ENCODE measurements at places on chromosomes 7 and 10.

- DNase-seq, result no peak
Measured at GRCh38 chr10:31723106-31723750, 205.4 kb downstream of the ARHGAP12 start.

DNA sequence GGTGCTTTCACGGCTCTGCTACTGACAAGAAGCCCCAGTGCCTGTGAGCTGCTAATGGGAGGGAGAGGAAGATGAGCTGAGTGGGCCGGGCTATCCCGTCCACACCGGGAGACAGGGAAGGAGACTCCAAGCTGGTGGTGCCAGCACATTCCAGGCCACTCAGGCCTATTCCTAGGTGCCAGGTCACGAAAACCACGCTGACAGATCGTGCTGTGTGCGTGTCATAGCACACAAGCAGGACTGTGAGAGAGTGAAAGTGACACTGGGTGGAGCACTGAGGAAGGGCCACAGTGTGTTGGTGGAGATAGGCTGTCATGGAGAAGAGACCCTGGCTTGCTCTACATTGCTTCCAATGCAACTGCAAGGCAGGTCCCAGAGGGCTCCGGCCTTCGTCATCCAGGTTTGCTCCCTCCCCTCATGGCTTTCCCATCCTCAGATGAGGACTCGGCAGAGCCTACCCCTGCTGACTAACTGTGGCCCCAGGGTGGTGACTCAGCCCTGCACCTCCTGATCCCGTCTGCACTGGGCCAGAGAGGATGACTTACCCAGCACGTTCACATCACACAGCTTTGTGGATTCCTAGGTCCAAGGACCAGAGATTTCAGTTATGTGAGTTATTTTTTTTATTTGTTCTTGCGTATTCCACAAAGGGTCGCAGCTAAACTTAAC is 167.3 kb downstream of the EGFR start:
- no peak for DNase-seq

GRCh38 chr7:74008687-74009086 is 19.3 kb upstream of the ELN start:
- no peak for DNase-seq

DNA sequence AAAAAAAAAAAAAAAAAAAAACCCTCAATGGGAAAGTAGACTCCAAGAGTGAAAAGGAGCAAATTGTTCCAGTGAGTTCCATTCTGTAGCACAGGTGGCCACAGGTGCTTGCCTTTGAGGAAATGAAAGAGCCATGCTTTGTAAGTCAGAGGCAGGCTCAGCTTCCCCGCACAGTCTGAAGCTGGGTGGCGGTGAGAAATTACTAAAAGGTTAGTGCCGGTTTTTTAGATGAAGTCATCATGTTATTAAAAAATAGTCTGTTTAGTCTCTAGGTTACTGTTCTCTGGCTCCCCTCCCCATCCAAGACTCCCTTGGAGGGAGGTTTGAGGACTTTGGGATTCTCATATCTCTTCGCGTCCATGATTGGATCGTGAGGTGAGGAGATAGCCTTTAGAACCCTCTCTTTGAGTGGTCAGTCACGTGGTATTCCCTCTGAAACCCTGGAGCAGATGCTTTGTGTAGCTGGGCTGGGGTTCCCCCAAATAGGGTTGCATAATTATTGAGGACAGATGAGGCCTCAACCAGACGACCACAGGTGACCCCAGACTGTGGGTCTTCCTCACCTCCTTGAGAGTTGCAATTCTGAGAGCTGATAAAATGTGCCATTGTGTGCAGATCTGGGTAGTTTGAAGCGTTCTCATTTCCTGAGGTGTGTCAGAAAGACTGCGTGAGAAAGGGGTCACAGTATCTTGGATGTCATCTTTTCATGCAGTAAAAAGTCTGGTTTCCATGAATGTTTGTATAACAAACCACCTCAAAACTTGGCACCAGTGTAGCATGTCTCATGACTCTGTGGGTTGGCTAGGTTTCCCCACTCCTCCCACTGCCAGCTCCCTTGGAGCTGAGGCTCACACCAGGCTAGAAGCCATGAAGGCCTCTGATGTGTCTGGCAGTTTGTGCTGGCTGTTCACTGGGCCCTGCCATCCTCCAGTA is 27.1 kb downstream of the OGDH start:
- peak; percentile 48 for DNase-seq

- DNase-seq, result no peak
Measured at GRCh38 chr10:120555842-120556532, 99.0 kb downstream of the PLPP4 start.

DNA sequence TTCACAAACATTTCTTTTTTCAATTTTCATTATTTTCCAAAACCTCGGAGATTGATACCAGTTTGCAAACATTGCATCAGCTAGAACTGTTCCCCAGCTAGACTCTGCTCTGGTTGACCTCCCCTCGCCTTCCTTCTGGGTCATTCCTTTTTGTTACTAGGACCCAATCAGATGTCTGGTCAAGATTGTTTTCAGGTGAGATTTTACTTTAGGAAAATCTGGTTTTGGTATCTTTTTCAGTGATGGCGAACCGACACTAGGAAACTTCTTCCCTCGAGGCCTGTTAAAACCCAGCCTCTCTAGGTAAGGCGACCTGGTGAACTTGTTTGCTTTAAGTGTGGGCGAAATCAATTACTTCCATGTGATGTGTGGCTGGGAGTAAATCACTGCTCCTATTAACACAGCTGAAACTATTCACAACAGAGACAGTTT is 8.4 kb downstream of the PROSER2 start:
- no peak for DNase-seq

DNA sequence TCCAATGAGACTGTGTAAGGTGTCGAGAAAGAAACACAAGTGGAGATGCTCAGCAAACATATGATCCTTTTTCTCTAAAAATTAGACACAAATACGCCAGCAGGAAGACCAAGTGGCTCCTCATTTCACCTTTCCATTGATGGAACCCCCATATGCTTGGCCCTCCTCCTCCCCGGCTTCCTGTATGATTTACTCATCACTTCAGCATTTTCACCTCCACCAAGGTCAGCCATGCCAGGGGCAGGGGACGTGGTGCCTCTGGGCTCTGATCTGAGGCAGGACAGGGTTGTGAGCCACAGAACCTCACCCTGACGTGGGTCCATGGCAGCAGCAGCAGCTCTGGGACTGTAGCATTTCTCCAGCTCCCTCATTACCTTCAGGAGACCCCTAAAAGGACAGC is 116.8 kb upstream of the PFKP start:
- no peak for DNase-seq

DNA sequence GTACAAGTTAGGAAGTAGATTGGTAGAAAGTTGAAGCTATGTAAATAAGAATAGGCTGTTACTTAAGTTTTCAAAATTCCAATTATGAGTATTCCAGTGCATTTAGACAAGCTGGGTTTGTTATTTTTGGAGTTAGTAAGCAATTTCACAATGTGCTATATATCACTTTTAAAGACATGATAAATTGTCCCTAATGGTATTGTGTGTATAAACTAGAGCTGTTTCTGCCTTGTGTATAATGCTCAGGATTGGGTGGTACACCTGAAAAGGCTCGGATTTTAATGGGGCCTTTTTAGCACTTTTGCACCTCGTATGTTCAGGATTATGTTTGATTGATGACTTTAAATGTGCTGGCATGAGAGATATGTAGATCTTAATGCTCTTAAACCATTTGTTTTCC is 175.8 kb downstream of the VTI1A start:
- no peak for DNase-seq

GRCh38 chr10:3162533-3162932 is 10.0 kb downstream of the PITRM1 start:
- DNase-seq, result no peak

- no peak for DNase-seq
Measured at GRCh38 chr10:74681917-74682627, 144.3 kb upstream of the KAT6B start.

- DNase-seq, result no peak
Measured at GRCh38 chr10:48455392-48456151, 149.1 kb downstream of the MAPK8 start.

GRCh38 chr10:127047878-127048238 is 142.6 kb downstream of the DOCK1 start:
- DNase-seq, result no peak

DNA sequence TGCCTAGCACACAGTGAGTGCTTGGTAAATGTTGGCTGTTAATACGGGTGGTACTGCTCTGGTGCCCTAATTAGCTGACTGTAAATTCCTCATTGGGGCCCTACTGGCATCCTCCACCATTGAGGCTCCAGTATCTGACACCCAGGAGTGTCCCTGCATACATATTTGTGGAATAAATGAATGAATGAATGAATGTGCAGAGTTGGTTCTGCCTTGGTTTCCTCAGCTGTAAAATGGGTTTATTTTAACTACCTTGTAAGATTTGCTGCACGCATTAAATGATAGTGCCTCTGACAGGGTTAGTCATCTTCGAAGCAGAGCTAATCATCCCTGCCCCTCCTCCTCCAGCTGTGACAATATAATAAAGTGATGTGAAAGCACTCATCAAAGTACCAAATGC is 45.8 kb downstream of the ALDH18A1 start:
- no peak for DNase-seq

GRCh38 chr10:96789571-96790108 is 42.5 kb upstream of the LCOR start:
- no peak for DNase-seq

DNA sequence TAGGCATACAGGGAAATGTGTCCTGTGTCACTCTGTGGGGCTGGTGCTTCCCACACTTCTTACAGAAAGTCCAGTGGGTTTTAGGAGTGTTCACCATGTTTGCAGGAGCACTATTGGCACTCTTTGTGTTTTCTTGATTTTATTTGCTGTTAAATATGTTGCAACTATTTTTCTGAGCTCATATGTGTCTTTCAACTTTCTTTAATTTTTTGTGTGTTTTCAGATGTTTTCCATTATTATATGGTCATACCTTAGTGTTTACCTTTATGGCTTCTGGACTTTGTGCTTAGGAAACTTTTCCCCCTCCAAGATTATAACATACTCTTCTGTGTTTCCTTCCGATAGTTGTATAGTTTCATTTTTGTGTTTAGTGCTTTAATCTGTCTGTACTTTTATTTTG is 20.8 kb upstream of the NUDCD3 start:
- no peak for DNase-seq

DNA sequence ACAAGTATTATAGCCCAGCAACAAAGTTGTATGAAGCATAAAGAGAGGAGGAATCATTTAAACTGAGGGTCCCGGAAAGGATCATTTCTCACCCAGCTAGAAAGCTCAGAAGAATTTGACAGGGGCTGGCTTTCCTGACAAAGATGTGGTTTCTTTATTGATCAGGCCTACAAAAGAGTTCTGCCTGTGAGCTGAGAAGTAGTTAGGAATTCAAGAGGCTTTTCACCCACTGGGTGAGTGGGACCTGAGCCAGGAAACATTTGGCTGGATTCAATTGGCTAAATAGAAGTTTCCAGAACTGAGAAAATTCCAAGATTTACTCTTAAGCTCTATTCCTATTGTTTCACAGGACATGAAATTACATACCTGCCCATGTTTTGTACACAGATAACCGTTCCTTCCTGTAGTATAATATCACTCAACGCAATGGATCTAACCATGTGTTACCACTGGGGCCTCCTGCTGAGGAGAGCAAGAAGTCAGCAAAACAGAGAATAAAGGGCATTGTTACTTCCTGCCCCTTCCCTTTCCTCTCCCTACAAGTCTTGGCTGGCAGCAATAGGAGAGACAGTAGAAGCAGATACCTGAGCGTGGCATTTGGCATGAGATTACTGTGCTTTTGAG is 53.9 kb upstream of the PAPSS2 start:
- DNase-seq, result no peak
